Mesendoderm (in vitro differentiated cells): ENCODE measurements at places on chromosomes 4 and X.
A peak's percentile ranks its signal among the peaks of the same experiment; 100 is the strongest.

GRCh38 chr4:73822389-73822788, 14.1 kb upstream of the CXCL6 start:
- no peak for DNase-seq

DNA sequence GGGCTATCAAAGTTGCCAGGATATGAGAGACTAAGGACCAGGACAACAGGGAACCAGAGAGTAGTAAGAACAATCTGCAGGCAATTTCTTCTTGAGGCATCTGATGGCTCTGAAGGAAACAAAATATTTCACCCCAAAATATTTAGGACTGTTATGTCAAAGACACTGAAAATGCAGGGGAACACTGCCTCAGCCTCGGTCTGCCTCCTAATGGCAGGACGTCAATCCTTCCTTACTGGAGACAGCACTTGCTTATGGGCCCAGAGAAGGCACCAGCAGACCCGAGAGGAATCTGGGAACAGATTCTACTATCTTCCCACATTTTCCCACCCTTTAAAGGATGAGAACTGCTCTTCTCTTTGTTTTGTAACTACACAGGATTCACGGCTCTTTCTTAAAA, 23.3 kb downstream of the RNF150 start:
- peak; percentile 26 for DNase-seq

DNA sequence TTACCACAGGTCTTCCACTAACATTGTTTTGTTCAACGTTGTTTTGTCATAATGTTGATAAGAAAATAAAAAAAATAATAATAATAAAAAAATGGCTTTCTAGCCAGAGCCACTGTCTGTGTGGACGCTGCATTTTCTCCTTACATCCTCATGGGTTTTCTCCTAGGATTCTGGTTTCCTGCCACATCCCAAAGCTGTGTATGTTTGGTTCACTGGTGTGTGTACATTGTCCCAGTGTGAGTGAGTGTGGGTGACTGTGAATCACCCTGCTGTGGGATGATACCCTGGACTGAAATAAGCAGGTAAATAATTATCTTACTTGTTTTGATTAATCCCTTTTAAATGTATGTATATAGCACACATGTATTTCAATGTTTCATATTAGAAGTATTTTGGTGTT, 2154.4 kb upstream of the AGA start:
- no peak for DNase-seq

DNA sequence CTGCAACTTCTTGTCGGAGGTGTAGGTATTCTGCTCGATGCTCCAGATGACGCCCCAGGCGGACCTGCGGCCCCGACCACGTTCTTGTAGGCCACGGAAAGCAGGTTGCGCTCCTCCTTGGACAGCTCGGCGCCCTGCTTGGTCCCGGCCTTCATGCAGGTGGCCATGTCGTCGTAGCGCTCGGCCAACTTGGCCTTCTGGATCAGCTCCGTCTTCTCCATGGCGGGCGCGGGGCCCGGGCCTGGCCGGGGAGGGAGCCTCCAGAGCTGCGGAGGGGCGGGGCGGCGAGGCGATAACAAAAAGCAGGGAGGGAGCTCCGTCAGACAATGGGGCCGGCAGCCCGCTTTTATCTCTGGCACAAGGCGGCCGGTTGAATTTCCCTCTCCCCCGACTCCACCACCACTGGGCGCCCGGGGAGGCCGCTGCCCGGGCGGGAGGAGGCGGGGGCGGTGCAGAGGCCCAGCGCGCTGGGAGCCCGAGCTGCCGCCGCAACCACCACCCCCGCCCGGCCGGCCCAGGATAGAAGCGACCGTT, 28.3 kb upstream of the DRP2 start:
- DNase-seq, result peak; percentile 74

- DNase-seq, result no peak
Observed at GRCh38 chr4:22988526-22988925, 295.8 kb downstream of the GBA3 start.

DNA sequence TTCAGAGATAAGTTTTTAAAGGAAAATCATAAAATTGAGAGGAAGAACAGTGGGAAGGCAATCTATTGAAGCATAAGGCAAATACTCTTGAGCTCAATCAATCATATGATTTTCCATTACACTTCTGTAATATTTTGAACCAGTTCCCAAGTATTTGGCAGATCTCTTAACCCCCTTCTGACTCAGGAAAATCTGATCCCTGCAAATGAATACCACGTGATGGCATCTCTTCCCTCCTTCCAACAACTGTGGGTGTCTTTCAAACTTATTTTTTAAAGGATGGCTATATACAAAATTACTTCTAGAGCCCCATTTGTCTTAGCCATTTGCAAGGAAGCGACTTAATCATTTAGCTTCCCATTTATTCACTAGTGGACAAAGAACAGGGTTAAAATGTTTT, 41.9 kb downstream of the AMOT start:
- no peak for DNase-seq

DNA sequence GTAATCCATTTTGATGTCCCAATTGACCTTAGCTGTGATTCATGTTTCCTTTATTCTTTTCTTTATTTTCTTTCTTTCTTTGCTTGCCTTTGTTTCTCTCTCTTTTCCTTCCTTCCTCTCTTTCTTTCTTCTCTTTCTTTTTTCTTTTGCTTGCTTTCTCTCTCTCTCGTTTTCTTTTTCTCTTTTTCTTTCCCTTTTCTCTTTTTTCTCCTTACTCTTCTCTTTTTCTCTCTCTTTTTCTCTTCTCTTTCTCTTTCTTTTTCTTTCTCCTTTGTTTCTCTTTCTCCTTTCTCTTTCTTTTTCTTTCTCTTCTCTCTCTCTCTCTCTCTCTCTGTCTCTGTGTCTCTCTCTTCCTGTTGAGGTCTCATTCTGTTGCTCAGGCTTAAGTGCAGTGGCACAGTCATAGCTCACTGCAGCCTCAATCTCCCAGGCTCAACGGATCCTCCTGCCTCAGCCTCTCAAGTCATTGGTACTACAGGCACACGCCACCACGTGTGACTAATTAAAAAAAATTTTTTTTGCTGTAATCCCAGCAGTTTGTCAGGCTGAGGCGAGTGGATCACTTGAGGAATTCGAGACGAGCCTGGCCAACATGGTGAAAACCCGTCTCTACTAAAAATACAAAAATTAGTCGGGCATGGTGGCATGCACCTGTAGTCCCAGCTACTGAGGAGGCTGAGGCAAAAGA, 8.0 kb upstream of the DHRSX start:
- no peak for DNase-seq

DNA sequence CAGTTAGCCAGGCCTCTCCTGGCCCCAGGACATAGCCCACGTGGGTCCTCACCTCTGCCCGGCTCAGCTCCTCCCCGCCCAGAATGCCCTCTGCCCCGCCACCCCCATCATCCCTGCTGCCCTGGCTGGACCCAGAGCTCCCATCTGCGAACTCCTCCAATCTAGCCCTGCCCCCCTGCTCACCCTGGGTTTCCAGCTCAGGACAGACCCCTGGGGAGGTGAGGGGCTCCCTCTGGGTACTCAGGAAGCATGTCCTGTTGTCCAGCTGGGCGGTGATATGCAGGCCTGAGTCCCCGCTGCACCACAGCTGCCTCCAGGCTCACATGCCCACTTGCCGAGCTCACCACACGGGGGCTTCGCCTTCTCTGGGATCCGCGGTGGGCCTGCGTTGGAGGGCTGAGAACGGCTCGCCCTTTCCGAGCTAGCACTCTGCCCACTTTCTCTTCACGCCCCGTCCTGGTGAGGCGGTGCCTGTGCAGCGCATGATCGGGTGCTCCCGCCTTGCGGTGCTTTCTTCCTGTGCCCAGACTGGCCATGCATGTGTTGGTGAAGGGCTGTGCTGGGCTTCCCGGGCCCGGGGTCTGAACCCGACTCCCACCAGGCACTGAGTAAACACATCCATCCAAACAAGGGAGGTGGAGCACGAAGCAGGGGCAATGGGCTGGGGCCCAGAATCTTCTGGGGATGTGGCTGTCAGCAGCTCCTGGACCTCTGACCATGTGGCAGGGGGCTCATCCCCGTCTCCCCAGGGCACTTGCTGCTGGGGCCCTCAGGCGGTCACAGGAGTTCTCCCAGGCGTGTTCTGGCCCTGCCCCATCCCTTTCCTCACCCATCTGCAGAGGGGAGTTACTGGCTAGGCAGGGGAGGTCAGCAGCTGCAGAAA, 74.3 kb downstream of the RGS12 start:
- DNase-seq, result no peak

GRCh38 chr4:67704843-67705242, 3.9 kb upstream of the UBA6 start:
- DNase-seq, result no peak
